Femur (tissue), 1 donor: ENCODE measurements at places on chromosomes 11 and 22.

DNA sequence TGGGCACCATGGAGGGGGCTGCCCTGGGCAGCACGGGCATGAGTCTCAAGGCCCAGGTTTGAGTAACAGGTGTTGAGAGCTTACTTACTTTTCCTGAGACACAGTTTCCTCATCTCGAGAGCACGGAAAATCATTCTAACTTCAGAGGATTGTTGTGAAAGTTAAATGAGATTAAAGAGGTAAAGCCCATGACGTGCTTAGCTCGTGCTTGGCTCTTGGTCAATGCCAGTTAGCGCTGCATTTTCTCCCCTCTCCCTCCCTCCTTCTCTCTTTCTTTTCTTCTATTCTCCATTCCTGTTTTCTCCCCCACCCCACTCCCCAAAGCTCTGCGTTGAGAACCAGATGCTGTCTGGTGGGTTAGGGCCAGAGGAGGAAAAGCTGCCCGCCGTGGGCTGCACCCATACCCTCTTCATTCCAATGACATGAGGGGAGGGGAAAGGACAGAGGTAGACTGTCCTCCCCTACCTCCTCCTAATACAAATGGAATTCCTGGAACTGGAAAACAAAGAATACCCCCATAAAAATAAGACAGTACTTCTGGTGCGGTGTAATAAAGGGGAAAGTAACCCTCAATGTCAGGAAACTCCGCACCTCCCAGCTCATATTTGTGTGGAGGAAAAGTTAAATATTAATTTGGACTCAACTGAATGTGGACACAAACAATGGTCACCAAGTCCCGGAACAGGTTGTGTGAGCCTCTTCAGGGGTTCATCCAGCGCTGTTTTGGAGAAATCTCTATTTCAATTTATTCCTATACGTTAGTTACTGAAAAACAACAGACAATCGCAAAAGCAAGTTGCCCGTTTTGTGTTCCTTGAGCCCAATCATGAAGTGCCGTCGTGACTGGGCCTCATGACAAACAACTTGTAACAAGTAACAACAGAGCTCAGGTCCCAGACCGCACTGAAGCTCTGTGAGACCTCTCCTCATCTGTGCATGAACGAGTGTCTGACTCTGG, 54.8 kb upstream of the B3GAT1 start:
- no peak for DNase-seq

DNA sequence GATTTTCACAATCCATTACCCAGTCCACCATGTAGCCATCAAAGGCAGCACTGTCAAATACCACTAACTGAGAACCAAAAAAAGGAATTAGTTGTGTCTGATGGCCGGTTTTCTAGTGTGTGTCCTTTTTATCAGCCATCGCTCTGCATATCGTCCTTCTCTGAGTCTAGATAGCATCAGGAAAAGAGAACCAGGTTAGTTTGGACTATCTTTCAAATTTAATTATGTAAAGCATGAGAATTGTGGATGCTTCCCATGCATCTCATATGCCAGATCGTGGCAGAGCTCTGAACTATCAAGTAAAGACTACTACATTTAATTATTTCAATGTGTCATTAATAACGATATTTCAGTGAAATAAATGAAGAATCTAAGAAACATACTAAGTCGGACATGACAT, 691.9 kb downstream of the FAM181B start:
- no peak for DNase-seq

DNA sequence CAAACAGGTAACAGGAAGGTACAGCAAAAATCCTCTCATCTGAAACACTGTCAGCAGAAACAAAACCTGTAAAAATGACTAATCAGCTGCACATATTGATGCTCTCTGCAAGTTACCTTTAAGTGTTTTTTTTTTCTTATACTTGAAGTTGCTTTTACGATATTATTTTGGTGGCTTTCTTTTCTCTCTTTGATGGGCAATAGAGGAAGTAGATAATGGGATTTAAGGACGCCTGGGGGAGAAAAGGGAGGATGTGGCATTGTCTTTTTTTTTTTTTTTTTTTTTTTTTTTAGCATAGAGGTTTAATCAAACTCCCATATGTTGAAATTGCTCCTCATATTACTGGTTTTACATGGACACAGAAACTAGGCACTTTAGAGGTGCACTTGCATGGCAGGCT, 11.4 kb upstream of the ADSL start:
- DNase-seq: no peak

GRCh38 chr11:8747173-8747572, 64.6 kb downstream of the RPL27A start:
- DNase-seq: no peak

DNA sequence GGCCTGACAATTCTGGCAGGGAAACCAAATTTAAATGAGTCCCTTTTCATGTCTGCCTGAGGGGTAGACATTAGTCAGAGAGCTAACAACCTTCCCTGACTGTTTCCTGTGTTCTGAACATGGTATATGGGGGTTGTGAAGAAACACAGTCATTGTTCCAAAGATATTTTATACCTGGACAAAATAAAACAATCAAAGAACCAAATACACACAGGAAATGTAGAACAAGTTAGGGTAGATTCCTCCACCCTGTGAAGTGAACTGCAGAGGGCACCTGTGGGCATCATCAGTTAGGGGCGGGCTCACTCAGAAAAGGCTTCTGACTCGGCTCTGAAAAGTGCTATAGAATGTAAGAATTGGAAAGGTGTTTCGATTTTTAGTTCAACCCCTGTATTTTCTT, 231.9 kb upstream of the CADM1 start:
- DNase-seq: no peak
